ENCODE measurements at places on chromosomes 16 and 17. TPM values are rescaled to one million over a fixed set of nuclear protein-coding genes. Genes with fewer than 3 reads are reported as not detected.

GRCh38 chr17:82204831-82205719 lies 7.6 kb downstream of the CCDC57 start:
- DNase-seq: no peak

DNA sequence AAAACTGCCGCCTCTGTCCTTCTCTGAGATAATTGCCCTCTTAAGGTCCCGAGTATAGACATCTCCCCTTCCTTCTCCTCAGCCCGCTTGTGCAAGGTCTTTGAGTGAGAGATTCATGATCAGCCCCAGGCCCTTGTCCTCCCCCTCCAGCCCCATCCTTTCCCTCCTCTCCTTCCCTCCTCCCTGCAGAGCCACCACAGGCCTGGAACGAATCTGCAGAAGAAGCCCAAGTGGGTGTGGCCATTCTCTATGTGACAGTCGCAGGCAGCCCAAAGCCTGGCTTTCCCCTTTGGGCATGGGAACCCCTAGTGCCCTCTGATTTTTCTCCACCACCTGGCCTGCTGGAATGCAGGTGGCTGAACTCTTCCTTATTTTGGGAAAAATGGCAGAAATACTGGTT lies 7.2 kb upstream of the NDRG4 start:
- DNase-seq: no peak

DNA sequence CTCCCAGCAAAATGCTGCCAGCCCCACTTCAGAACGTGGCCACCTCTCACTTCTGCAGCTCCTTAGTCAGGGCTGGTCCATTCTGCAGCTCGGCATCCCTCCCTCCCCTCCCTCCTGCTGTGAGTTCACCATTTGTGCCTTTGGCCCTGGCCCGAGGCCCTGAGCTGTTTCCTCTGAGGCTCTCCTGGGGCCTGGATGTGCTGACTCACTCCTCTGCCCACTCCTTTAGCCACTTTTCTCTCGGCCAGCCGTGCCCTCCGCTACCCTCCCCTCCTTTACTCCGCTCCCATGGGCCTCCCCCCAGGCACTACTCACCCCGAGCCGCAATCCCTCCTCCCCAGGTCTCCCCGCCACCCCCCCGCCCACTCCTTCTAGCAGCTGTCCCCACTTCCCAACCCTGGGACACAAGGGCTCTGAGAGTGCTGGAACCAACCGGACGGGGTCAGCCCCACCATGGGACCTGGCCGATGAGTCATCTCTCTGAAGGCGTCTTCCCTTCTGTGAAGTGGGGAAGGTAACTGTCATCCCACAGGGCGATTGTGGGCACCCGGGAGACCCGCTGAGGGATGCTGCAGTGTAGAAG lies 11.5 kb downstream of the KCNG4 start:
- DNase-seq: peak; percentile 83

- DNase-seq: no peak
These were observed 4.1 kb downstream of the RNF167 start for GRCh38 chr17:4944163-4944553.

DNA sequence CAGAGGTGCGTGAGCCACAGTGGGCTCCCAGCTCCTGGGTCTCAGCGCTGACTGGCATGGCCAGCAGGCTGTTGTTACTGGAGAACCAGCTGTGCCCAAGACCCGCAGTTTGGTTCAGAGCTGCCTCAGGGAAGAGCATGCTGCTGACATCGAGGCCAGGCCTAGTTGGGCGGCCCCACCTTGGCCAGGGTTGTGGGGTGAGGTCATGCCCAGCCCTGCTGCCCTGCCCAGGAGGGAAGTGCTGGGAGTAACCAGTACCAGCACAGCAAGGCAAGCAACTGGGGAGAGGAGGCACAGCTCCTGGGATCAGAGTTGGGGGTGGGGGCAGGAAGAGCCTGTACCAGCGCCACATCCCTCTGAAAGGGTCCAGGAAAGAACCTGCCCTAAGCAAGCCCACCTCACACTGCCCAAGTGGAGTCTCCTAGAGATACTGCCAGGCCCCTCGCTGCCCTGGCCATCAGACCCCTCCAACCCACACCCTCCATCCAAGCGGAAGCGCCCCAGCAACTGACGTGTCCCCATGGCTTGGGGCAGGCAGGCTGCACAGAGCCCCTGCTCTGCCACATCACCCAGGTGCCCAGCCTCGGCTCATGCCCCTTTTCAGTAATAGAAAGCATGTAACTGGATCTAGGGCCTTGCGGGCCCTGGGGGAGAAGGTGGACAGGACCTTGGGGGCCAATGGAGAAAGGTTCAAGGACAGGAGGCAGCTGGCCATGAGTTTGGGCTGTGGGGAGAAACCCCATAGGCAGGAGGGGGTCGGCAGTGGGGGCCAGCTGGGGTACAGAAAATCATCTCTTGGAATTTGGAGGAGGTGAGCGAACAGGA lies 990 bp downstream of the DOK4 start:
- no peak for DNase-seq

DNA sequence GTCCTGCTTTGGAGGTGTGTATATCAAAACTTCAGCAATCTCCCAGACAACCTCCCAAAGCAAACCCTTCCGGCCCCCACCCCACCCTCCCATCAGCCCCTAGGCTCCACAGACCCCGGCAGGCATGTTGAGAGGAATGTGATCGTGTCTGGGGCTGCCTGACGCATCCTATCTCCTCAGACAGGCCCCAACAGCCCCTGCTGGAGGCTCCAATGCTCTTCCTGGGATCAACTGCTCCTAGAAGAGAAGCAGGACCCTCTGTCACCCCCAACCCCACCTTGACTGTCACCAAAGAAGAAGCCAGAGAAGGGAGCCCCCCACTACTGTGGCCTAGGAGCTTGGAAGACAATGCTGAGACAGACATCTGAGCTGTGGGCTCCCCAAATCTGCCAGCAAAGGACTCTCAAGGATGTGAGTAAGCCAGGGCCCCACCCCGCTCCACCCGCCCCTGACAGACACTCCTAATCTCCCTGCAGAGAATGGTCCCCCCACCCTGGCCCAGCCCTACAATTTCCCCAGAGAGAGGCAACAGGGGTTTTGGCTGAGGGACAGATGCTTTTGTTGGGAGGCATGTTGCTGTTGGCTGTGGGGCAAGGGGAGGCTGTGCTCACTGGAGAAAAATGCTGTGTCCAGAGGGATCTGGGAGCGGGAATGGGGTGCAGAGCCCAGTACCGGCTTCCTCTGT lies 1.6 kb upstream of the KRT14 start:
- DNase-seq: no peak

DNA sequence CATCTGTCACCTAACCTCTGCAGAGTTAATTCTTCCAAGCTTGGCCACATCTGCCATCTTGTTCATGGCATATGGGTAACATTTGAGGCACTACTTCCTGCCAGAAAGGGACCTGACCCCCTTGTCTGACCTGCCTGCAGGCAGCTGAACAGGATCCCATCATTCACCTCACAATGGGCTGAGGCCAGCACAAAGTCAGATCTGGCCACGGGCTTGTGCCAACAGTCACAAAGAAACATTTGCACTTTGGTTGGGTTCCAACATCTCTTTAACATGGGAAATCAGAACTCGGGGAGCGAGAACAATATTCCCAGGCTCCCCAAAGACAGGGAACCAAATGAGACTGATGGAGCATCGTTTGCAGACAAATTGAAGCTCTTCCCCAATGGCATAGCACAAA lies 116.1 kb downstream of the XYLT1 start:
- no peak for DNase-seq

DNA sequence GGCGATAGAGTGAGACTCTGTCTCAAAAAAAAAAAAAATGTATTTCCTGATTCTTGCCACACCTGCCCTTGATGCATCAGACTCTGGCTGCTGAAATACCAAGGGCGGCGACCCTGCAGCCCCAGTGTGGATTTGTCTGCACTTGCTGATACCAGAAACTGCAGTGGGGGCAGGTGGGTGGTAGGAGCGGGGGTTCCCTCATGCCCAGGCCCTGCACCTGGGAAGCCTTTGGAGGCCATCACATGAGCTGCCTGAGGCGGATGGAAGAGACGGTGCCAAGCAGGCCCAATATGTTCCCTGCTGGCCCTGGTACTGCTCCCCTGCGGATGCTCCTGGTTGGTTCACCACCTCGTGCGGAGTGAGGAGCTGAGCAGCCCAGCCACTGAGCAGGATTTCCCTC lies 50.6 kb downstream of the MARF1 start:
- DNase-seq: no peak

DNA sequence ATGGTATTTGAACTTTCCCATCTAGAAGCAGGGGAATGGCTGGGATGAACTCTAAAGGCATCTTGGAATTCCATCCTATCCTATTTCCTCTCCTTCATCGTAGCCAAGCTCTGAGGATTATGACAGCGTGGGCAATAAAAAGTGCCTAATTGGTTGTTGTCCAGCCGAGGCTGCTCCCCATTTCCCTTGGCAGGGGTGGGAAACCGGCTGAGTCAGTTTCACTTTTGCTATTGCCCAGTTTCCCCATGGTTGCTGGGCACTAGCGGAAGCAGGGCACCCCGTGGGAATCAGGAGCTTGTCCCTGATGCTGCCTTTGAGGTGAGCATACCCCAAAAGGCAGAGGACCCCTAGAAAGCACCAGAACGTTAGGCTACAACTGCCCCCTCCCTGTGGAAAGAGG lies 13.8 kb upstream of the SP2 start:
- DNase-seq: no peak

- no peak for DNase-seq
These were observed 2.7 kb downstream of the LITAF start for GRCh38 chr16:11583889-11584565.

DNA sequence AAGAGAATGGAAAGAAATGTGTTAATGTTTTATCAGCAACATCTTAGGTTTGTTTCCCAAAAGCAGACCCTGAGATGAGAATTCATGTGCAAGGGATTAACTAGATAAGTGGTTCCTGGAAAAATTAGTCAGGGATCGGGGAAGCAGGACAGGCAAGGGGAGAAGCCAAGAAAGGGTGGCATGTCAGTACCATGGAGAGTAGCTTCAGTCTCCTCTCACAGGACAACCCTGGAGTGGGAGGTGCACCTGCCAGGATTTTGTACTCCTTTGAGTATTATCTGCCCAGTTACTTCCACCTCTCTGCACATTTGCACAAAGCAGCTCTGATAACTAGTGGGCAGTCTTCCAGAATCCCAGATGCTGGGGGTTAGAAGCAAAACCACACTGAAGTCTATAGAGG lies 117.0 kb downstream of the RGS9 start:
- no peak for DNase-seq

DNA sequence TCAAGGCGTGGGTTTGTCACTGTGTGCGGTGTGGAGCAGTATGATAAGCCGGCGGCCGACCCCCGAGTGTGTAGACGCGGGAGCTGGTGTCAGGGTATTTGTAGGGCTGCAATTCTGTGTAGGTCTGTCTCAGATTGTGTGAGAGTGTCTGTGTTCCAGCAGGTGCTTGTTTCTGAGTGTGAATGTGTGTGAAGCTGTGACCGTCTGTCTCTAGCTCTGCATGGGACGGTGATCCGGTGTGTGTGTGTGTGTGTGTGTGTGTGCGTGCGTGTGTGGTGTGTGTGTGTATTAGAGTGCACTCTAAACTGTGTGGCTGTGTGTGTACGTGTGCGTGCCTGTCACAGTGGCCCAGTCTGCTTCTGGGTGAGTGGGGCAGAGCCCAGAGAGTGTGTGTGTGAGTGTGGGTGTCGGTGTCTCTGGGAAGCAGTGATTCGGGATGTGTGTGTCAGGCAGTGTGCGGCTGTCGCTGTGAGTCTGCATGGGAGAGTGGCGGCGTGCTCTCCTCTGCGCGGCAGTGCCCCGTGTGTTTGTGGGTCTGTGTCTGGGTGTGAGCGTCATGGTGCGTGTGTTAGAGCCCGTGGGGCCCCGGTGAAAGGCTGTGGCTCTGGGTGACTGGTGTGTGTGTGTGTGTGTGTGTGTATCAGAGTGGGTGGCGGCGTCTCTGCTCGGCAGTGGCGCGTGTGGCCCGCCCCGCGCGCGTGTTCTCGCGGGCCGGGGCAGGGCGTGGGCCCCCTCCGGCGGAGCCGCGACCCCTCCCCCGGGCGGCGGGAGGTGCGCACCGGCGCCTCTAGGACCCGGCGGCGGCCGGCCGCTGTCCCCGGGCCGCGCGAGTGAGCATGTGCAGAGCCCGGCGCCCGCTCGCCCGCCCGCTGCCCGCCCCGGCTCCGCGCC lies at the start of gene WSCD1:
Gene WSCD1, plus strand, starts transcription at position 841 of the 891 bp plus-strand sequence. CDS start 10,280 bp downstream, outside the sequence.
- no peak for DNase-seq

DNA sequence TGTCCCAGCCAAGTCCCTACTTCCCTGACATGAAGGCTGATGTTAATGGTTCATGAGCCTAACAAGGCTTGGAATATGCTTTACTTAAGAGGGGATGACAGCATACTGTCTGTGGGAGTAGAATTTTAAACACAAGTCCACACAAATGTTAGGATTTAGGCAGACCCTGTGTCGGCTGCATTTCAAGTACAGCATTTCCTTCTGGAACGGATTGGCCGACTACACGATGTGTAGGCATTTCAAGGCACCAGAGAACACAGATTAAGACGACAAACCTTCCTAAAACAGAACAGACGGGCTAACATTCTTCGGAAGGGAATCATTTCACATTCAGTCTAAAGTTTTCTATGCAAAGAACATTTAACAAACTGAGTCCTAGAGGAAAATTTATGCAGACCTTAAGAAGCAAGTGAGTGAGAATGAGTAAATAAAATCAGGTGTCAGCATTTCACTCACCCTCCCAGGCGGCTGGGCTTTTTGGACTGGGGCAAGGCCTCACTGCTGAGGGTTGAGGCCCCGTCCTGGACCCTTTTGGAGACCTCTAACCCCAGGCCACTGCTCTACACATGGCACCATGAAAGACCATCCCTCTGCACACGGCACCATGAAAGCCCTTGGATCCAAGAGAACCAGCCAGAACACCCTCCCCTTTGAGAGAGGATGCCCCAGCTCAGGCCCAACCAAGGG lies 67.5 kb downstream of the SMPD3 start:
- no peak for DNase-seq

DNA sequence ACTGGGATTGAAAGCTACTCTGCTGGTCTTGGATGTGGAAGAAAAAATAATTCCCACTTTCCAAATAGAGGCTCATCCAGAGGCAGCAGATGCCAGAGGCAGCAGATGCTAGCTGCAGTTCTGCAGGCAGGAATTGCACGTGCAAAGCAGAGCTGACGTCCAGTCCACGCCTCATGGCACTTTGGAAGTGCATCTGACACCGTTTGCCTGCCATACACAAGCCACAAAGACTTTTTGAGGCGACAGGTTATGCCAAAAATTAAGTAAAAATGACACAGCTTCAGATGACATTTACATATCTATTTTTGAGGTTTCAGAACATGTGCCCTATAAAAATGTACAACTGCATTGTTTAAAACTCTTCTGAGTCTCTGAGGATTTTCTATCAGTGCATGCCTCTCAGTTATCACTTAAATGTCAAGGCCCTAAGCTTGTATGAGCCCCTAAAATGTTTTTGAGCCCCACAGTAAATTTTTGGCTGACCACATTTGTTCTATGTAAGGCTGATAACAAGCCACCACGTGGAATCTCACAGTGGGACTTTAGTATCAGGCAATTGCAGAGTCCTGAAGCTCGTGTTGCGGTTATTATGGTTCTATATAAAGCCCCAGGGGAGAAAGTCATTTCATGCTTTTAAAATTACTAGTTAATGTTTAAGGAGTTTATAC lies 239.2 kb downstream of the PRKCA start:
- DNase-seq: no peak

- no peak for DNase-seq
These were observed 154.2 kb downstream of the VPS53 start for GRCh38 chr17:560432-560873.

MED31 gene
- 7.8 TPM for total RNA-seq

HSF5 gene
- total RNA-seq: not detected

C16orf74 gene
- total RNA-seq: 1.4 TPM

EPX gene
- total RNA-seq: not detected

TEDC2 gene
- total RNA-seq: not detected

GRAP gene
- total RNA-seq: 3.3 TPM

Measured in sigmoid colon (tissue), 7 donors.